Nasal cavity respiratory epithelium epithelial cell of viscerocranial mucosa (primary cell): ENCODE measurements at places on chromosomes 2 and 18. TPM values are rescaled to one million over a fixed set of nuclear protein-coding genes. Genes with fewer than 3 reads are reported as not detected.

The CABYR gene
- 1.4 and 2.7 TPM in 2 replicates for total RNA-seq

The LHCGR gene
- total RNA-seq: not detected in 2 replicates

The DNAH7 gene
- total RNA-seq: under 0.01 and 0.14 TPM in 2 replicates

The LYG1 gene
- 0.68 and 0.78 TPM in 2 replicates for total RNA-seq

The PLB1 gene
- 0.34 and 1.6 TPM in 2 replicates for total RNA-seq

The LRRTM4 gene
- total RNA-seq: not detected in 2 replicates

The ALK gene
- total RNA-seq: 0.14 TPM in 1 of 2 replicates, not detected in the other

The ACKR3 gene
- total RNA-seq: 3.8 and 37.9 TPM in 2 replicates

The LAMA3 gene
- 859 and 1,149 TPM in 2 replicates for total RNA-seq

The CDH7 gene
- total RNA-seq: under 0.01 TPM in 1 of 2 replicates, not detected in the other

The DLX1 gene
- total RNA-seq: 0.14 and 0.68 TPM in 2 replicates

The COL4A4 gene
- total RNA-seq: under 0.01 and 0.43 TPM in 2 replicates
